ENCODE measurements at places on chromosomes 4 and X.

- DNase-seq, result no peak
These were observed 30.1 kb downstream of the HOPX start for GRCh38 chr4:56651056-56651350.

DNA sequence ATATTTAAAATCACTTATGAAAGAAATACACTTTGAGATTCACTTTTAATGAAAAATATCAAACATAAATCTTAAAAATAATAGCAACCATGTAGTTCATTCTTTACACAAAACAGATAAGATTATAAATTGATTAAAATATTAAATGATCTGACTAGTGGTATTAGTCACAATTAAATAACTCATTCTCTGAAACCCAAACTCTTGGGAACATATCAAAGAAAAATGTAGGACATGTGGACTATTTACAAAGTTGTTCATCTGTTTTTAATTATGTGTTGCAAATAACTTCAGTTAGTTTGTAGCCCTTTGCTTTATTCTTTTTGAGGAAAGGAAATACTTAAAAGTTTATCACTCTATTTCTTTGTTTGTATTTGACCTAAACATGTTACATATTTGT lies 9.5 kb upstream of the GUCY1A1 start:
- DNase-seq, result peak; percentile 28

DNA sequence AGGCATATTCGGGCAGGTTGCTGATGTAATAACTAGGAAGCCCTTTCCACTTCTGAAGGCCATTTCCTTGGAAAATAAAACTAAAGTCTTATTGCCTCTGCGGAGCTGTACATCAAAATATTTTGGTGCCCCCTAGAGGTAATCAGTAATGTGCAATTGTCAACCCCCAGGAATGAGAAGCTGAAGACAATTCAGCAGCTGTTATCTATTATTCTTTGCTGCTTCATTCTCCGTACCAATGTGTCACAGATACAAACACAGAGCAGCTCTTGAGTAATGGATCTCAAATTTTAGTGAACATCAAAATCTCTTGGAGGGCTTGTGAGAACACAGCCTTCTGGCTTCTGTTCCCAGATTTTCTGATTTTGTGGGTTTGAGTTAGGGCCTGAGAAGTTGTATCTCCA lies 3.5 kb upstream of the SLIT2 start:
- DNase-seq, result peak; percentile 88

GRCh38 chrX:71603618-71604017 lies 14.7 kb downstream of the CXCR3 start:
- no peak for DNase-seq

GRCh38 chr4:146159384-146160058 lies 16.0 kb upstream of the LSM6 start:
- no peak for DNase-seq

- no peak for DNase-seq
These were observed 16.7 kb downstream of the PRR32 start for GRCh38 chrX:126836186-126836585.

- peak; percentile 9 for DNase-seq
These were observed 47.3 kb upstream of the TLR3 start for GRCh38 chr4:186021461-186022167.

DNA sequence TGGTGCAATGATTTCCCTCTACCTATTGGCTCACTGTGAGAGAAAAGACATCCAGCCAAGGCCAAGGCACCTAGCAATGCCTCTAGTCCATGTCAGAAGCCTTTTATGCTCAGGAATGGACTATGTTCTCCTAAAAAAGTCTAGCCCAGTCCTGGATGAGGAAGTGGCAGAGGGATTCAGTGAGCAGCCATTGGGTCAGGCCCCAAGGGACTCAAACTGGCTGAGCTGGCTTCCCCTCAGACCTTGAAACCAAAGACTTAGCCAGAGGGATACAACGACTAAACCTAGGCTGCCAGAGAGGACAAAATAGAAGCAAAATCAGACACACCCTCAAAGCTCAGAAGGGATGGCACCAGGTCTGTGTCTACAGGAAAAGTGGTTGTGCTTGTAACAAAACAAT lies 49.1 kb downstream of the ARHGEF9 start:
- no peak for DNase-seq

- DNase-seq, result no peak
These were observed at the start of gene SLC38A5 for GRCh38 chrX:48470110-48470832. TSS of gene SLC38A5 (minus strand) at chrX:48470260. CDS start at chrX:48467924, 2,336 bp downstream.

- peak; percentile 45 for DNase-seq
These were observed 99.0 kb downstream of the AREG start for GRCh38 chr4:74543983-74544382.

DNA sequence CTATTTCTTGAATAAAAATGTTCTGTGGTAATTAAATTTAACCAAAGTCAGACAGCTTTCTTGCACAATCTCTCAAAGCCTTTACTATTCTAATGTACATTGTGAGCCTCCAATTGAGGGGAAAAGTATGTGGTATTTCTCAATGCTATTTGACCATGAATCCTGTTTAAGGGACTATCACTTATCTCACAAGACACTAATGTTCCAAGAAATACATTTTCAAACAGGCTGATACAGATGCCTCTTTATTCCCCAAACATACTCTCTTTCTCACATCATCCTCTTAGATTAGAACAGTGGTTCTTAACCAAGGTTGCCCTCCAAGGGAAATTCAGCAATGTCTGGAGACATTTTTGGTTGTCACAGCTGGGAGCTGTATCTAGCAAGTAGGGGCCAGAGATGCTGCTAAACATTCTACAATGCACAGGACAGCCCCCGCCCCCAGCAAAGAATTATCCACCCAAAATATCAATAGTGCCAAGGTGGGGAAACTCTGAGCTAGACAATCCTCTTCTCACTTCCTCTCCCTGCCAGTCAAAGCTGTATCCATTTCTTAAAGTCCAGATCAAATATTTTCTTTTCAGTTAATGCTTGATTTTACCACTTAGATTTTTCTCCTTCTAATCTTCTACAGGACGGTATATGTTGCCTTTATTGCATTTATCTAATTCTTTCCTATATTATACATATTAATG lies 129.2 kb upstream of the TRIM2 start:
- DNase-seq, result peak; percentile 12

DNA sequence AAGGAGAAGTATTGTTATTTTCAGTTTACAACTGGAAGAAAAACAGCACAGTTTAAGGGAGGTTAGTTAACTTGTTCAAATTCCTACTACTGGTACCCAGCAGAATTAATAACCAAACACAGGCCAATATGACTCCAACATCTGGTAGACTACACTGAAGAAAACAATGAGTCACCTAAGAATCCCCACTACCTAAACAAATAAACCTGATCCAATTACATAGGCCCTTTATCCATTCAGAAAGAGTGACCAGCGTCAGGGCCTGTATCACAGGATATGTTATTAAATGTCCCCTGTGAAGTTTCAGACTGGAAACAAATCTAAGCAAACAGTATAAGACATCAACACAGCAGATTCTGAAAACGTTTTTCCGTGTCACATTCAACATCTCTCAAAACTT lies 492.5 kb upstream of the INTU start:
- no peak for DNase-seq

DNA sequence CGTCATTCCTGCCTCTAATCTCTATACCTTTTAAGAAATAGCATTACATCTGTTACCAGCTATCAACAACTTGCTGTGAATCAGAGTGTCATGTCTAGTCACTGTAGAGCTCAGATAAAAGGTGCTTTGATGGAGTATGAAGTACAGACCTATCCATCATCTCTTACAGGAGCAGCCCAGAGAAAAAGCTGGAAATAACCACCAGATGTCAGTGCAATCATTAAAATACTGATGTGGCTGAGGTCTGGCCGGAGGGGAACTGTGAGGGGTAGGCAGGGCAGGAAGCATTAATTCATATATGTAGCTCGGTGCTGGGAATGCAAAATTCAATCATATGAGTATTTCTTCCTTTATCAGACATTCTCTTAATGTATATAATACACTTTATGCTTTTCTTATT lies 100.6 kb downstream of the AKAP4 start:
- DNase-seq, result no peak

DNA sequence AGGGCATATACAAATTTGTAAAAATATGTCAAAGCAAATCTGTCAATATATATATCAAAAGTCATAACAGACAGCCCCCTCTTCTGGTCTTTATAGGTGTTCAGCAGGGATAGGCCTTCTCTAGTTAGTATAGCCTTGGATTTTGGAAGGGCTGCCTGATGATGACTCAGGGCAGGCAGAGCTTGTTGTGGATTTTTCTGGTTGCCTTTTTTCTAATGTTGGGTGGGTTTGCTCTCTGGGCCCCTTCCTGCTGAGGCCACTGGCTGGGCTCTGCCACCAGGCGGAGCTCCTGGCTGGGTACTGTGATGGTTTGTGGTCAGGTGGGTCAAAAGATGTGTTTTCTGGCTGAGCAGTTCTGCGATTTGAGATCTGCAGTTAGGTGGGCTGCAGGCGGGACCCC lies 294.2 kb downstream of the GRIA2 start:
- DNase-seq, result no peak

DNA sequence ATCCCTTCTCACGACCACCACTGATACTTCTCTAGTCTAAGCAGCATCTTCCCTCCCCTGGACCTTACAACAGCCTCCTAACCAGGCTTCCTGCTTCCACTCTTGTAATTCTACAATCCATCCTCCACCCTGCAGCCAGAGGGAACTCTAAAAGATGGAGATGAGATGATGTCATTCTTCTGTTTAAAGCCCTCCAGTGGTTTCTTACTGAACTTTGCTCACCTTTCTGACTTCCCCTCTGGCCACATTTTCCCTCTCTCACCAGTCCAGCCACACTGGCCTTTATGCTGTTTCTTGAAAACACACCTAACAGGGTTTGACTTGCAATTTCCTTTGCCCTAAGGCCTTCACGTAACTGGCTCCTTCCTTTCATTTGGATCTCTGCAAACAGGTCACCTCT lies 191.4 kb upstream of the NHS start:
- no peak for DNase-seq

GRCh38 chr4:165834116-165834515 lies 38.9 kb upstream of the TLL1 start:
- DNase-seq, result no peak

- DNase-seq, result no peak
These were observed 5.2 kb downstream of the BANK1 start for GRCh38 chr4:101795704-101796103.

- no peak for DNase-seq
These were observed 106.1 kb downstream of the PRDM5 start for GRCh38 chr4:120816296-120816965.

GRCh38 chr4:60805500-60806313 lies 394.4 kb upstream of the ADGRL3 start:
- no peak for DNase-seq

GRCh38 chr4:81512001-81512756 lies 40.5 kb upstream of the RASGEF1B start:
- no peak for DNase-seq

DNA sequence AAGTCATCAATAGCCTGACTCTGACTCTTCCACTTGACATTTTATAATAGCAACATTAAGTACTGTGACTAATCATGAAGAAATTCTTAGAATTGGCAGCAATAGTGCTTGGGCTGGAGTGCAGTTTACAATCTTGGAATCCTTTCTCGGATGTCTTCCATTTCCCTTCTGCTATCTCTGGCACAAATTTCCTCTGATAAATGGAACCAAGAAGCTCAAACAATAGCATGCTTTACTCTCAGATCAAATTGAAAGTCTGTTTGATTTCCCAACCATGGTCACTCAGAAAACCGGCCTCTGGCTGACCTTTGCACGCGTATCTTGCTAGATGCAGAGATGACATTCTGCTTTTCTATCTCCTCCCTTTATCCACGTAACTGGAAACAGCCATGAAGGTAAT lies 99.0 kb upstream of the SPANXC start:
- peak; percentile 40 for DNase-seq

DNA sequence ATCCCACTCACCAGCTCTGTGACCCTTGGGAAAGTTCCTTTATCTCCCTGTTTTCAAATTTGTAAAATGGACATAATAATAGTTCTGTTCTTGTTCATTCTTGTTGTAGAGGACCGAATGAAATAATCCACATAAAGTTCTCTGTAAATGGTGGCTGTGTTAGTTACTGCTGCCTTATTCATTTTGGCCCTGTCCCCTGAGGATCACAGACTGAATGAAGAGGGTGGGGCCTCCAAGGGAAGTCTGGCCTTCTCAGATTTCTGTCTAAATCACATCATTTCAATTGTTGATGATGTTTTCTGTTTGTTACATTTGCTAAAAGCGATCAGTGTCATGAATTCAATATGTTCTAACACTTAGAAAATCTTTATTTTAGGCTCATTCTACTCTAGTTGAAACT lies 117.9 kb downstream of the PPEF1 start:
- DNase-seq, result no peak

DNA sequence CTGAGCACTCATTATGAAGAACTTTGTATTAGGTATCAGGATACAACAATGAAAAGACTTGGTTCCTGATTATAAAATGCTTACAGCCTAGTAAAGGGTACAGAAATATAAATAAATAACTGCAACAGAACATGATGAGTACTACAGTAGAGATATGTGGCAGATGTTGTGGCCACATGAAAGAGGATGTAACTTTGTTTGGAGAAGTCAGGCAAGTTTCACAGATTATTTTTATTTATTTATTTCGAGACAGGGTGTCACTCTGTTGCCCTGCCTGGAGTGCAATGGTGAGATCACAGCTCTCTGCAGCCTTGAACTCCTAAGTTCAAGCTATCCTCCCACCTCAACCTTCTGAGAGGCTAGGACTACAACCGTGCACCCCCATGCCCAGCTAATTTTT lies 15.8 kb upstream of the UBE2K start:
- DNase-seq, result no peak

DNA sequence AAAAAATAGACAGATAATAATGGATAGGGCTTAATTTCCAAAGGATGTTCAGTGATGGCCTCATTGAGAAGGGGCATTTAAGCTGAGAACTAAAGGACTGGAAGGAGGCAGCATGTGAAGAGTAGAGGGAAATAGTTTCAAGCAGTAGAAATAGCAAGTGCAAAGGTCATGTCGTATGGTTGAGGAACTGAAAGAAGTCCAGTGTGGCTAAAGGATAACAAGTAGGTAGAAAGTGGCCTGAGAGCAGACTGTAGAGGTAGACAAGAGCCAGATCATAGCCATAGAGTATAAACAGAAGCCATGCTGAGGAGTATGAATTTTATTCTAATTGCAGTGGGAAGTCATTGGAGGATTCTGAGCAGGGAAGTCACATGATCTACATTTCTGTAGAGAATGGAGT lies 72.3 kb downstream of the GRIA3 start:
- no peak for DNase-seq

GRCh38 chrX:153378607-153379006 lies 22.5 kb downstream of the PNMA6E start:
- DNase-seq, result no peak

DNA sequence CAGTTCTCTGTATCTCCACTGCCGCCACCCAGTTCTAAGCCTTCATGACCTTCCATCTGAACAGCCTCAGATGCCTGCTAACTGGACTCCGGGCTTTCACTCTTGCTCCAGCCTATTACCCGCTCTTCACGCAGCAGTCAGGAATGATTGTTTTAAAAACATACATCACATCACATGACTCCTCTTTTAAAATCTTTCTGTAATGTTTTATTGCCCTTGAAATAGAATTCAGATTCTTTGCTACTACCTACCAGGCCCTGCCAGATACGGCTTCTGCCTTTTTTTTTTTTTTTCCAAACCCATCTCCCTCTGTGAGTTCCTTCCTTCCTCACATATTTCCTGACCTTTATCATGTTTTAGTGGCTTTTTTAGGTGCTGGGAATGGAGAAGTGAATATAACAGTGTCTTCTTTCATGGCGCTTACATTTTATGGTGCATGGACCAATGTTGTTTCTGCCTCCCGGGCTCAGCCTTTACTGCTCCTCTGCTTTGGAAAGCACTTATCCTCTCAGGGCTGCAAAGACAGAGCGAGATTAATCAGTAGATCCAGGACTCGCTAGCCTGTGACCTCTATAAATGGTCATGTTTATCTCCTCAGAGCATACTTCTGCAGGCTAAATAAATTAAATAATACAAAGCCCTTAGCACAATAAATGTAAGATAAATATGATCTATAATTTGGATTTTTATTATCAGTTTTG lies 58.0 kb downstream of the FBXO8 start:
- DNase-seq, result no peak

Measured in fibroblast of skin of left biceps (primary cell).